ENCODE measurements at places on chromosomes 3 and 15.

- no peak overlapping the region for H3K27ac ChIP-seq
- no peak for DNase-seq
- H3K4me1 ChIP-seq, result no peaks in the 10 kb centered on the region
- H3K36me3 ChIP-seq, result peaks cover 56% of the 10 kb centered on the region
These were observed 78.6 kb downstream of the MLH1 start for GRCh38 chr3:37071921-37072320.

- H3K36me3 ChIP-seq, result no peaks in the 10 kb centered on the region
- H3K27me3 ChIP-seq, result no peaks in the 10 kb centered on the region
- H3K27ac ChIP-seq, result no peak overlapping the region
- no peak for DNase-seq
- no peaks in the 10 kb centered on the region for H3K4me1 ChIP-seq
These were observed 123.4 kb downstream of the CHSY1 start for GRCh38 chr15:101128221-101129015.

DNA sequence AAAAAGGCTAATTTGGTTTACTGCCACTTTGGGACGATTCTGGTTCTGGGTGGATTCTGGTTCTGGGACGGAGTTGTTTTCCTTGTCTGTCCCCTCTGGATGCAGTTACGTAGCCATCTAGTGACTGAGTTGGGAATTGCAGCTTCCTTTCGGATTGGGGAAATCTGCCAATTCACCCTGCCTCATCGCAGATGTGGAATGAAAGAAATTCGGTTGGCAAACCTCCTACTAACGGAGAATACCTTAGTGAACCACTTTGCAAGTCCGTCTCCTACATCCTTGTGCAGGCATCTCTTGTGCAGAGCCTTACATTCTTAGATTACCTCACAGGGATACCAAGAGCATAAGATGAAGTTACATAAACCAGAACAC lies 31.5 kb upstream of the AP4E1 start:
- H3K4me3 ChIP-seq, result no peak overlapping the region
- peak; percentile 87 for DNase-seq
- no peaks in the 10 kb centered on the region for H3K27me3 ChIP-seq
- no peaks in the 10 kb centered on the region for H3K4me1 ChIP-seq
- no peaks in the 10 kb centered on the region for H3K36me3 ChIP-seq

GRCh38 chr15:89457086-89457485 lies 39.3 kb downstream of the RHCG start:
- H3K36me3 ChIP-seq, result no peaks in the 10 kb centered on the region
- no peak overlapping the region for H3K27ac ChIP-seq
- no peaks in the 10 kb centered on the region for H3K27me3 ChIP-seq
- no peak overlapping the region for H3K4me3 ChIP-seq

GRCh38 chr3:62164746-62165145 lies 208.6 kb downstream of the FEZF2 start:
- no peaks in the 10 kb centered on the region for H3K27me3 ChIP-seq
- no peak for DNase-seq

DNA sequence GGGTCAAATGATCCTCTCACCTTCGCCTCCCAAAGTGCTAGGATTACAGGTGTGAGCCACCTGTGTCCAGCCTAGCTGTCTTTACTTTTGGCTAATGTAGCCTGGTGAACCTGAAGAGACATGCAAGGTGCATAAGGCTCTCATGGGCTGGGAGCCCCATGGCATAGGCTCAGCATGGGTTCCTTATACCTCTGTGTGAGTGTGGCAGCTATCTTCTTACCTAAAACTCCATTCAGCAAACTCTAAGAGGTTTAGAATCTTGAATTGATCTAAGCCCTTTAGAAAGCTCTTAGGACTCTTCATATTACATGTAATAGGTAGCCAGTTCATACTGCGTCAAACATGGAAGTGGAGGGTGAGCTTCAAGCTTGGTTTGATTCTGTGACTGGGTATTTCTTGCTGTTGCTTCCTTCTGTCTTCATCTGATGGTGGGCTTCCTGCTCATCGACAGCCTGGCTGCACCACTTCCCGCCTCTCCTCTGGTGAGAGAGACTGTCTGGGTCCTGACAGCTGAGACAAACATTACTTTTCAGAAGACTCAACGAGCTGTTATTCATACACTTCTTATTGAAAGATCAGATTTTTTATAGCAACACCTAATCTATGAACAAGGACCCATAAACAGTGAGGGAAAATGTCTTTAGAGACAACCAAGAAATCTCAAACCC lies 19.2 kb upstream of the TKT start:
- no peaks in the 10 kb centered on the region for H3K27me3 ChIP-seq
- no peak overlapping the region for H3K27ac ChIP-seq
- no peaks in the 10 kb centered on the region for H3K36me3 ChIP-seq
- peaks cover 5% of the 10 kb centered on the region for H3K4me1 ChIP-seq
- no peak overlapping the region for H3K4me3 ChIP-seq
